ENCODE measurements at places on chromosomes 6 and 20. TPM values are rescaled to one million over a fixed set of nuclear protein-coding genes. Genes with fewer than 3 reads are reported as not detected.

DNA sequence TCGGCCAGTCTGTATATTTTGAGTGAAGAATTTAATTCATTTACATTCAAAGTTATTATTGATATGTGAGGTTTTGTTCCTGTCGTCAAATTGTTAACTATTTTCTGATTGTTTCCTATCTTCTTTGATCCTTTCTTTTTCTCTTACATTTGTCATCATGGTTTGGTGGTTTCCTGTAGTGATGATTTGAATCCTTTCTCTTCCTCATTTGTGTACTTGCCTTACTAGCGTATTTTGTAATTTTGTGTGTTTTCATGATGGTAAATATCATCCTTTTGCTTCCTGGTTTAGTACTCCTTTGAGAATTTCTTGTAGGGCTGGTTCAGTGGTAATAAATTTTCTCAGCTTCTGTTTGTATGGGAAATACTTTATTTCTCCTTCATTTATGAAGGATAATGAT is 151.7 kb upstream of the CEP162 start:
- DNase-seq = no peak

DNA sequence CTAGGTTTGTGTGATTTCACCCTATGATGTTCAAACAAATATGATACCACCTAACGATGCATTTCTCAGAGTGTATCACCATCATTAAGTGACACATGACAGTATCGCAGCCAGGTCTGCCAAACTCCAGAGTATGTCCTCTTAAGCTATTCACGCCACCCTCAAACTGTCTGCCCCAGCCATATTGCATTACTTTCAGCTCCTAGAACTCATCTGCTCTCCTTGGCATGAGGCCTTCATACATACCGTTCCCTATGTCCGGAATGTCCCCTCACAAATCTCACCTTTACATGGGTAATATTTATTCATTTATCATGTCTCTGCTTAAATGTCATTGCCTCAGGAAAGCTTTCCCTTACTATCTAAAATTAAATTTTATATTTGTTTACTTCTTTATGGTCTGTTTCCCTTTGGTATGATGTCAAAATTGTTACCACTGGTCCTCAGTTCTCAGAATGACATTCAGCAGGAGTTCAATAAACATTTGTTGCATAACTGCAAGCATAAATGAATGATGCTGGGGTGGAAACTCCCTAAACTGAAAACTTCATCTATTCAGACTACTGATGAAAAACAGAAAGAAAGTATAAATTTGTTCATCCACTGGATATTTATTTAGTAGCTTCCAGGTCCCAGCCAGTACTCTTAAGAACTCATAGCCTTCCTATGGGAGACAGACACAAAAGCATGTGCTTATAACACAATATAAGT is 3.2 kb downstream of the SESN1 start:
- DNase-seq = no peak

EPPIN gene
- not detected for total RNA-seq

DNA sequence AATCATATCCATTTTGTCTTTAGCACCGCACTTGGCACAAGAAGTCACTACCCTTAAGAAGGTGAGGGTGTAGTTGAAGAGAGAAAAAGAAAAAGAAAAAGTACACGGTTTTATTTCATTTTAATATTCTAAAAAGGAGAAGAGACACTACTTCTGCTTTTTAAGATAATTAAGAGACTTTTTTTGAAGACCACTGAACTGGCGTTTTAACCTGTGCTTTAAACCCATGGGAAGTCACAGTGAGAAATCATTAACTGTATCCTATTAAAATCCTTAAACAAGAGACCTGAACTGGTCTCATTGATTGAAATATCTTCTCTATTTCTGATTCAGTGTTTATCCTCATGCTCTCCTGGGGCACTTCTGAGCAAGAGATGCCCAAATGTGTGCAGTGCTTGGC is 243.5 kb downstream of the TMEM242 start:
- no peak for DNase-seq

DNA sequence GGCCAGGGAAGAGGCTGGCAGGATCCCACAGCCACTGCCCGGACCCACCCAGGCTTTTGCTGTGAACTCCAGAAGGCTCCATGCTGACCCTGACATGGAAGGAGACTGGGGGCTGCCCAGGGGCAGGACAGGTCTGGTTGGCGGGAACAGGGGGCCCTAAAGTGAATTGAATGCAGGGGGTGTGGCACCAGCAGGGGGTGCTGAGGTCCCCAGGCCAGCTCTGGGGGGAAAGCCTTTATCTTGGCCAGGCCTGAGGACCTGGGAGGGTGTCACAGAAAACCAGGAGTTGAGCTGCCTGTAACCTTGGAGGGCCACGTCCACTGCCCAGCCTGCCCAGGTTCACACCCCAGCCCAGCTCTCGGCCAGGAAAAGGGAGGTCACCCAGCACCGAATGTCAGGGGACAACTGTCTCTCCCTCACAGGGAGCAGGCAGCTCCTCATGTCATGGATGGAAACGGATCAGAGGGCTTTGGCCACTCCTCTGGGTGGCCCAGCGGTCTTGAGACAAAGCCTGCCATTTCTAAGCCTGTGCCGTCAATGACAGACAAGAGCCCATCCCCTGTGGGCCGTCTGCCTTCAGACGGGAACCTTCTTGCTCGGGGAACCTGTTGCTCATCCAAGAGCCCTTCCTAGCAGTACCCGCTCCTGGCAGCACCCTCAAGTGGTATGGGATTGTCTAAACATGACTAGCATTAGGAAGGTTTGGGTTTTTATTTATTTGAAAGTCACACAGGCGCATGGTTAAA is 2.9 kb upstream of the YTHDF1 start:
- no peak for DNase-seq

GRCh38 chr6:167799033-167799821 is 27.5 kb upstream of the AFDN start:
- DNase-seq = no peak
